Adipose tissue (tissue), 3 donors: ENCODE measurements at places on chromosomes 6 and 20. TPM values are rescaled to one million over a fixed set of nuclear protein-coding genes. Genes with fewer than 3 reads are reported as not detected.

Gene KCNG1
- 1.6 TPM for polyA plus RNA-seq

Gene SNPH
- polyA plus RNA-seq: 0.85 TPM

Gene SIM1
- polyA plus RNA-seq: 0.22 TPM

Gene ZNF318
- polyA plus RNA-seq: 3.9 TPM

Gene TCF21
- polyA plus RNA-seq: 7.6 TPM

Gene KIF25
- polyA plus RNA-seq: 0.65 TPM

Gene FAM217A
- polyA plus RNA-seq: not detected

Gene MYMX
- polyA plus RNA-seq: 2.1 TPM

Gene XKR7
- polyA plus RNA-seq: not detected
